ENCODE measurements at places on chromosomes 1 and 21. TPM values are rescaled to one million over a fixed set of nuclear protein-coding genes. Genes with fewer than 3 reads are reported as not detected.

GBP7 gene
- not detected for total RNA-seq

GRCh38 chr1:149914545-149914944, 3.1 kb downstream of the SV2A start:
- DNase-seq: no peak

- DNase-seq: peak; percentile 39
These were observed 33.0 kb upstream of the TARDBP start for GRCh38 chr1:10979483-10979920.

GRCh38 chr1:189616893-189617292, 860.8 kb downstream of the BRINP3 start:
- no peak for DNase-seq

DNA sequence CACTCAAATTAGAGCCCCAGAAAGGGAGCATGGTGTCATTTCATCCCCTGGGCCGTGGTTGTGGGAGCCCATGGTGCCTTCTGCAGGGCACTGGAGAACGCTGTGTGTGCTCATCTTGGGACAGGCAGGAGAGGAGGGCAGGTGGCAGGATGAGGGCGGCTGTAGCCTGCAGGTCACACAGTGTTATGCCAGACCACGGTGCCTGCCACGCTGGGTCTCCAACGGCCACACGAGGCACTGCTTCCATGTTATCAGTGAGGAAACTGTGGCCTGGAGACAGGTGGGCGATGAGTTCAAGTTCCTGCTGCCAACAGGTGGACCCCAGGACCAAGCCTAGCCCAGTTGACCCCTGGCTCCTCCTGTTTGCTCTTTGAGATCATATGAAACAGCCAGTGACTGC, 21.0 kb downstream of the ABCG1 start:
- DNase-seq: no peak

All from mucosa of gallbladder (tissue), 1 donor.